ENCODE measurements at places on chromosomes 5 and 9. TPM values are rescaled to one million over a fixed set of nuclear protein-coding genes. Genes with fewer than 3 reads are reported as not detected.

The PCDH12 gene
- 0.04 TPM for total RNA-seq

The MEIKIN gene
- not detected for total RNA-seq

The EIF4EBP3 gene
- 6.4 TPM for total RNA-seq

The PCDHA9 gene
- total RNA-seq, result not detected

The SPEF2 gene
- 2.3 TPM for total RNA-seq

The DHX29 gene
- 19.2 TPM for total RNA-seq

The SLC28A3 gene
- 0.08 TPM for total RNA-seq

The MEF2C gene
- total RNA-seq, result 0.86 TPM

The STPG3 gene
- total RNA-seq, result not detected

The FAT2 gene
- total RNA-seq, result 78.3 TPM

The CNTLN gene
- total RNA-seq, result 2.8 TPM

The CDH9 gene
- not detected for total RNA-seq
